Fibroblast of skin of abdomen (primary cell): ENCODE measurements at places on chromosomes 3 and 15.

DNA sequence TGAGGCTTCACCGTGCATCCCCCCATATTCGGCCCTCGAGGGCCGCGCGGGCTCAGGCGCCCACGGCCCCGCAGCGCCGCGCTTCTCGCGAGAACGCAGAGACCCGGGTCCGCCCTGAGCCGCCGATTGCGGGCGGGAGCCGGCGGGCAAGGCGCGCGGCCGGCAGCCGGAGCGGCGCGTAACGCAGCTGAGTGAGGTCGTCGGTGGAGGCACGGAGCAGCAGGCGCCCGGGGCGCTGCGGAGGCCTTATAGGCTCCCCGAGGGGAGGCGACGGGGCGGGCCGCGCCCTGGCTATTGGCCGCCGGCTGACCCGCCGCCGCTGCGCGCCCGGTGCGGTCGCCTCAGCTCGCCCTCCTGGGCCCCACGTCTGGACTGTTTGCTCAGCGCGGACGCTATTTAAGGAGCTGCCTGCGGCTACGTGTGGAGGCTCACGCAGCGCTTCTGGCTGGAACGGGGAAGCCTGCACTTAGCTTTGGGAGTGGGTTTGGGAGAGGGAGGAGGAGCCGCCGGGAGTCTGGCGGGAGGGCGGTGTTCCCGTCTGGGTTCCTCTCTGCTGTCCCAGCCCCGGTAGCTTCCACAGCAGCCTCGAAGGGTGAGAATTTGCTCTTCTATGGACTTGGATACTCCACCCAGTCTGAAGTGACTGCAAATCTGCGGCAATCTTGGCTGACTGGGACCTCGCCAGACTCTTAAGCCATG, at the start of gene PLOD2:
PLOD2 (minus strand) TSS at position 221 of the 699 bp plus-strand sequence; CDS start at position 26, 195 bp downstream.
- peak; percentile 94 for DNase-seq

- DNase-seq: no peak
Measured at GRCh38 chr3:188292827-188293226, 138.9 kb downstream of the LPP start.

GRCh38 chr3:15336057-15336456, 3.7 kb upstream of the SH3BP5 start:
- no peak for DNase-seq

DNA sequence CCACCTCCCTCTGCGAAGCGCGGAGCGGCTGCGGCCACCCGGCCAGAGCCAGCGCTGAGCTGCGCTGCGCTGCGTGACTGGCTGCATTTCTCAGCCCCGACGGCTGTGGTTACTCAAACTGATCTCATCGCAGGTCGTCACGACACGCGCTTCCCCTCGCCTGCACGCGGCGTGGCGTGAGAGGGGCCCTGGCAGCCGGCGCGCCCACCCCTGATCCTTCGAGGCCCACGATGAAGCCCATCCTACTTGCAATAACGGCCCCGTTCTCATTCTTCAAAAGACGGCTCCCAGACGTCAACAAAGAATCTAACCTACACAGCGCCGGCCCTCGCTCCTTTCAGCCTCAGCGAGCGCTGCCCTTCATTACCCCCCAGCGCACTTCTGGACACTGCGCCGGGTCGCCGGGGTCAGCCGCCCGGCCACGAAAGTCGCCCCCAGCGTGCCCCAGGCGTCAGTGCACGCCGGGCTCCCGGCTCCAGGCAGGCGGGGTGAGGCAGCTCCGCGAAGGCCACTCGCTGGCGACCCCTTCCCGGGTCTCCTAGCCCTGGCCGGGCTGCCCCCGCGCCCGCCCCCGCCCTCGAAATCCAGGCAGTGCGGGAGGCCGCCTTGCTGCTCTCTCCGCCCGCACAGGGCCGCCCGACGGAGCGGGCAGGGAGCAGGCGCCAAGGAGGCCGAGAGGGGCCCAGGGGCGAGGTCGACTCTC, 9.9 kb upstream of the LEKR1 start:
- peak; percentile 67 for DNase-seq

GRCh38 chr3:189334064-189334920, 162.5 kb downstream of the TPRG1 start:
- no peak for DNase-seq

DNA sequence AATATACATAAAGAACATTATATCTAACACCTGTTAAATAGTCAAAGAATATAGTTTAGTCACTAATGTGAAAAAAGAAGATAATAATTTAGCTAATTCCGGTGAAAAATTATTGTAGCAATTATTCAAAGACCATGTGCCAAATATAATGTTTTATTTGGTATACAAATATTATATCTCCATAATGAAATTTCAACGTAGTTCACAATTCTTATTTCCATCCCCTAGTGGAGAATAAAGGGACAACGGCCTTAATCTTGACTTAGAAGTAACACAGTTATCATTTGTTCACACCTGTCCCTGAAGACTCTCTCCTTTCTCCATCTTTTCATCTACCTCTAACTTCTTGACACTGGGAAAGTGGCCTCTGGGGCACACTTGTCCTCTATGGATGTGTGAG, 213.4 kb downstream of the ERC2 start:
- DNase-seq: no peak

- DNase-seq: no peak
Measured at GRCh38 chr3:116842254-116842957, 132.8 kb downstream of the TUSC7 start.

- no peak for DNase-seq
Measured at GRCh38 chr15:89329329-89330084, 5.1 kb downstream of the POLG start.

- DNase-seq: no peak
Measured at GRCh38 chr3:158200955-158201354, 91.1 kb downstream of the RSRC1 start.

DNA sequence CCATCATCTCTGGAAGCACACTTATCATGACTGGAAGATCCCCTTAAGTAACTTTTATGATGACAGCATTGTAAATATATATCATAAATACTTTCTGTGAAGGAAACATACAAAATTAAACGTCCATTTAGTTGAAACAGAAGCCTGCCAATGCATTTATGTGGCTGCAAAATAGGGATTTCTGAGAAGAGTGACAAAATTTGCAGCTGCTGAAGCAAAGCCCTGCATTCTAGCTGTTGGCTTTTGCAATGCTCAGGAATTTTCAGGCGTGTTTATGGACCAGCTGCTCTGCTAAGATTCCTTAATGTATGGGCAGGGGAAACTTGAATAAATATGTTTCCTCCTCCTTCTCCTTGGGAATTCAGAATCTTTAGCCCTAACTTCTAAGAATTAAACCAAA, 137.3 kb downstream of the CACNA2D3 start:
- DNase-seq: no peak

- DNase-seq: no peak
Measured at GRCh38 chr3:23863060-23863459, 53.7 kb downstream of the NKIRAS1 start.

- no peak for DNase-seq
Measured at GRCh38 chr3:123414973-123415775, 33.7 kb downstream of the ADCY5 start.

DNA sequence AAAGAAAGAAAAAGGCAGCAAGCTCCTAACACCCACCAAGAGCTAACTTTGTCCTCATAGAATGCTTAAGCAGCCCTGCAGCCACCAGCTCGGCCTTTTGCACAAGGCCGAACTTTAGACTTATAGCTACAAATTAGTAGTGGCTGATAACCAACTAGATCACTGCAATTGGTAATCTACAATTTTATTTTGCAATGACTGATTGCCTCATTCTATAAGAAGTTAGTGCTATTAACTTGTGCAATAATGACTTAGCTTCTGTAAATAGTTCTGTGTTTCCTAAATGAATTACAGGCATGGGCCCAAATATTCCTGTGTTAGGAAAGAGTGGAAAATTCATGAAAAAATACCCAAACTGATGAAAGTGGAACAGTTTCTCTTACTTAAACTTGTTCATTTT, 284.8 kb upstream of the CFAP20DC start:
- peak; percentile 58 for DNase-seq

- DNase-seq: no peak
Measured at GRCh38 chr3:4853749-4854140, 125.5 kb upstream of the BHLHE40 start.

DNA sequence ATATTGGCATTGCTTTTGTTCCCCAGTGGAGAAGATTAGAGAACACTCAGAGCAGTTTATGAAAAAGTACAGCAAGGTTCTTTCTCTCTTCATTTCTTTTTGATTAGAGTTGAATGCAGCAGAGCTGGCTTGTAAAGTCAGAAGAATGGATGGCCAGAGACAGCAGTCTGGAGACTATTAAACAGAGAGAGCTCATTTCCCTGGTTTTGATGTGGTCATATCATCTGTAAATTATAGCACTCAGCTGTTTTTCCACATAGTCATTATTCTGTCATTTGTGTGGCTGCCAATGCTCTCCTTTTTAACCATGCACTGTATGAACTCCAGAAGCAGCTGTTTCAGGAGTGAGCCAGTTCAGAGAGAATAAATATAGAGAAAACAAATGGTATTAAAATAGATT, 177.4 kb upstream of the CRBN start:
- DNase-seq: peak; percentile 14

DNA sequence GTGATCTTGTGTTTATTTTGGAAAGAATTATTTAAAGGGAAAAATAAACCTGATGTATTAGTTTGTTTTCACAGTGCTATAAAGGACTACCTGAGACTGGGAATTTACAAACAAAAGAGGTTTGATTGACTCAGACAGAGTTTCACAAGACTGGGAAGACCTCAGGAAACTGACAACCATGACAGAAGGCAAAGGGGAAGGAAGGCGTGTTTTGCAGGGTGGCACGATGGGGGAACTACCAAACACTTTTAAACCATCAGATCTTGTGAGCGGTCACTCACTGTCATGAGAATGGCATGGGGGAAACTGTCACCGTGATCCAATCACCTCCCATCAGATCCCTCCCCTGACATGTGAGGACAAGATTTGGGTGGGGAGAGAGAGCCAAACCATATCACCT, 87.0 kb downstream of the TP63 start:
- DNase-seq: no peak

DNA sequence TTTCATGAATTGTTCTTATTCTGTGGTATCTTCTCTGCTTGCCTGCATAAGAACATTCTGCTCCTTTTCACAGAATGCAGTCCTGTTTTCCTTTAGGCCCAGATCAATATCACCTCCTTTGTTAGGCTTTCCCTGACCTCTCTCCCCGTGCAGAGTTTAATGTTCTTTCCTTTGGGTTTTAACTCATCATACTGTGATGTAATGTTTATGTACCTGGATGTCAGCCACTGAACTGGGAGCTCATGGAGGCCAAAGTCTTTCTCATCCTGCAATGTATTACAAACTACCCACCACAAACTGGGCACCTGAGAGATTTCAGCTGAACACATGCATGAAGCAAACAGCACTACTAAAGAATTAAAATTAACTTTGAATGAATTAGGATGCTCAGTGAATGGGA, 192.8 kb upstream of the RORA start:
- no peak for DNase-seq

GRCh38 chr3:152870027-152870426, 35.1 kb downstream of the P2RY1 start:
- DNase-seq: no peak

- no peak for DNase-seq
Measured at GRCh38 chr3:114902691-114903101, 244.4 kb downstream of the ZBTB20 start.

DNA sequence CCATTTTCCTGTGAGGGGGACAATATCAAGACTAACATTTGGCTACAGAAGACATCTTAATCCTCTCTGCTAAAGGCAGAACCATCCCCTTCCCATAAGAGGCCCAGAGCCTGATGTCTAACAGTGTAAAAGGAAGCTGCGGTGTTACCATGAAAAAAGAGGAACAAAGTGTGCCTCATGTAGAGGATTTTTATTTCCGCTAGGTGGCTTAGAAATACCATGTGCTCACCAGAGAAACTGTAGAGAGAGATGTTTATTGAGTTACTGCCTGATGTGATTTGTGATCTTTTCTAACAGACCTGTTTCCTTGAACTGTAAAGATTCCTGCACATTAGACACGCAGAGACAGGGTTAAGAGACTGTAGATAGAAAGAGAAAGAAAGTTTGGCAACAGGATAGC, 22.0 kb downstream of the OR5H15 start:
- DNase-seq: no peak

- DNase-seq: peak; percentile 87
Measured at GRCh38 chr3:160885791-160886286, 129.8 kb downstream of the PPM1L start.
